ENCODE measurements at places on chromosomes 11 and 22. TPM values are rescaled to one million over a fixed set of nuclear protein-coding genes. Genes with fewer than 3 reads are reported as not detected.

DNA sequence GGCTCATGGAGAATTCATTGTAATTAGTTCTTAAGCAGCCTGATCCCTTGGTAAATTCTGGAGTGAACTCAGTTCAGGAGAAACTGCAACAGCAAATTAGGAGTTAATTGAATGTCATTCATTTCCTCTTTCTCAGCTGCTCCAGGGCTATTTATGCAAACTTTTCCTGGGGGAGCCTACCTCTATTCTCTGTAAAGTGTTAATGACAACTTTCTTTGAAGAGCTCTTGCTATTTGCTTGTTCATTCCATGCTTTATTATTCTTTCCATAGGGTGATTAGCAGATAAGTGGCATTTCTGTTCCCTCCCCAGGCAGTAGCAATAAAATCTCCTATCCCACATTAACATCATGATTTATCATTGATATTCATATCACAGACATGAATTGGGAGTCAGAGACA, 267.6 kb upstream of the DDI1 start:
- DNase-seq: no peak

- DNase-seq: no peak
Observed at GRCh38 chr22:29750559-29751538, 16.0 kb downstream of the ZMAT5 start.

- DNase-seq: no peak
Observed at GRCh38 chr11:315051-315481, 1.2 kb downstream of the IFITM1 start.

DNA sequence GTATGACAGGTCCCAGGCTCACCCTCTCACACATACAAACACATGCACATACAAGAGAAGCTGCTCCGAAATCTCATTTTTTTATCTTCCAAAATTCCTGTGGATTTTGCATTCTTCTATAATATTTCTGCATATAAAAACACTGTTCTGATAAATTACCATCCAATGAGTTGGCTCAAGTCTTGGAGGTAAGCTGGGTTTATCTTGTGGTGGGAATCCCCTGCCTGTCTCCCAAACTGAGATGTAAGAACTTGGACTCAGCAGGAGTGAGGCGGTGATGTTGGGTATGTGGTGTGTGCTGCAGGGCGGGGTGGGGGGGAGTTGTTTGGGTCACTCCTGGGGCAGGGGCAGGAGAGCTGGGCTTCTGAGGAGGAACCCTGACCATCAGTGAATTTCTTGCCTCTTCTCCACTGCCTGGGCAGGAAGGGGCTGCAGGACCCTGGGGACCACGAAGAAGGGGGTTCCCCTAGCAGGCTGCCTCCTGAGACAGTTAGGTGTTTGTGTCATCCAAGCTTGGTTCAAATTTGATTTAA, 6.8 kb upstream of the P2RY6 start:
- DNase-seq: no peak

- no peak for DNase-seq
Observed at GRCh38 chr11:122345586-122345985, 229.6 kb upstream of the BLID start.

DNA sequence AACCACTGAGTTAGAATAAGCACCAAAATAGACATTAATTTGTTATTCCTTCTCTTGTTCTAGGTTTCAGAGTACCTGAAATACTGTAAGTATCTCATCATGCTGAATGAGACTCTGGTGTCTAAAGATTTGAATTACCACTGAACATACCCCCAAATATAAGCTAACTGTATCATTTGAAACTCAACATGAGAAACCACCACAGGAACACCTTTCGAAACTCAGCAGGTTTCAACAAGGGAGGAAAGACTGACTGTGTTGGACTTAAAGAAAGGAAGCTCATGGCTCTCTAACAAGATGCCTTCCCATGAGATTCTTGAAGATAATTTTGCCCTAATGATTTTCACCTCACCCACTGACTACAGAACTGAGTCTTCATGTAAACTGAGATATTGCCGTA, 37.0 kb downstream of the PRCP start:
- DNase-seq: no peak

- DNase-seq: no peak
Observed at GRCh38 chr11:3994030-3994640, 100.5 kb upstream of the RRM1 start.

GRCh38 chr11:13763341-13763740, 94.9 kb downstream of the FAR1 start:
- no peak for DNase-seq

DNA sequence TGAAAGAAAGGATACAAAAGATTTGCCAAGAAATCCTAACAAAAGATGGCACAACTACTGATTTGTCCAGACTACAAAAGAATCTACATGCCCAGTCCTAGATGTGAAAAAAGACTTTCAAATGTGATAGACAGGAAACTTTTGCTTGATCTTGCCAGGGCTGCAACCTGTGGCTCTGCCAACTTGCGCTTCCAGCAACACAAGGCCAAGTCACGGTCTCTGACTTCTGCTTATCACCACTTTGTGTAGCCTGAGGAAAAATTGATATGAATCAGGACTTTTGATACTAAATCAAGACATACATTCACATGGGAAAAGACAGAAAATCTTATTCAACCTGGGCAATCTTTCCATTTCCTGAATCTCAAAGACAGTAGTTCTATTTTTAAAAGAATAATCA, 366.0 kb downstream of the RAB38 start:
- no peak for DNase-seq

GRCh38 chr11:32374261-32374711, 61.1 kb downstream of the WT1 start:
- DNase-seq: no peak

GRCh38 chr11:7413961-7414915, 71.1 kb upstream of the OLFML1 start:
- DNase-seq: no peak

GRCh38 chr11:9092853-9093778, 1.7 kb upstream of the SCUBE2 start:
- DNase-seq: no peak

The MS4A7 gene
- not detected for polyA plus RNA-seq

The CHCHD10 gene
- 22.1 TPM for polyA plus RNA-seq

The HMOX1 gene
- polyA plus RNA-seq: 71.2 TPM

The OR5D16 gene
- polyA plus RNA-seq: not detected

The DEUP1 gene
- polyA plus RNA-seq: not detected
